ENCODE measurements at places on chromosomes 1 and 21.

GRCh38 chr1:232965912-232966217, 15.5 kb downstream of the NTPCR start:
- no peak for DNase-seq

GRCh38 chr1:10639011-10639774, 157.3 kb downstream of the CASZ1 start:
- no peak for DNase-seq

DNA sequence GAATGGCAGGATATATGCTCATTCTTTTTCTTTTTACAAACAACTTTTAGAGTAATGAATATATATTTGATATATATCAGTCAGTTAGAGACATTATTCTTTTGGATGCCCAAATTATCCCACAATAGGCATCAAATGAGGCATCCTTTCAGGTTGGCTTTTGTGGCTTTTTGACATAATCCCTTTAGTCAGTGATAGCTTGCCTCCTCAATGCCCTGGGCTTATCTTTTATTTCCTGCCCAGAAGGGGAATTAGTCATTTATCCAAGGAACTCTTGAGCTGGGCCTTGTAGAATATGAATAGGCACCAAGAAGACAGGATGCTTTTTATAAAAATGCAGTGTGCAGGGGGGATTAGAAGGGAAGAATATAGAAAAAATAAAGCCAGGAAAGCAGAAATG, 22.2 kb downstream of the EPHX4 start:
- peak; percentile 17 for DNase-seq

GRCh38 chr1:47921935-47922415, 75.2 kb downstream of the TRABD2B start:
- no peak for DNase-seq

- DNase-seq, result no peak
Observed at GRCh38 chr1:59696421-59697115, 118.2 kb upstream of the HOOK1 start.

DNA sequence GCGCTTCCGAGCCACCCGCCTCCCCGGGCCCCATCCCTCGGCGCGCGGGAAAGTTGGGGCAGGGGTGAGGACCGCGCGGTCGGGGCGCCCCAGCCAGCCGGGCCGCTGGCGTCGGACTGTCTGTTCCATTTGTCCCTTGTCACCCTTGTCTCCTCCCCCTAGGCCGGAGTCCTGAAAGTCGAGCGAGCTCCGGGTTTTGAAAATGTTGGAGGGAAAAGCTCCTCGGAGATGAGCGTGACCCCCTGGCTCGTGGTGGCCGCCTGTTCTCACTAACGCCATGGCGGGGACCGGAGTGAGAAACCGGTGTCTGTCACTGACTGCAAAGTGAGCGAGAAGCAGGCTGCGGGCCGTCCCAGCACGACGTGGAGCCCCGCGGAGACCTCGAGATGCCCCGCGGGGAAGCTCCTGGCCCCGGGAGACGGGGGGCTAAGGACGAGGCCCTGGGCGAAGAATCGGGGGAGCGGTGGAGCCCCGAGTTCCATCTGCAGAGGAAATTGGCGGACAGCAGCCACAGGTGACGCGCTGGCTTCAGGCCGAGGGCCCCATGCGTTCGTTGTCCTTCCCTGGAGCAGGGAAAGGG, 491 bp downstream of the PER3 start:
- no peak for DNase-seq

DNA sequence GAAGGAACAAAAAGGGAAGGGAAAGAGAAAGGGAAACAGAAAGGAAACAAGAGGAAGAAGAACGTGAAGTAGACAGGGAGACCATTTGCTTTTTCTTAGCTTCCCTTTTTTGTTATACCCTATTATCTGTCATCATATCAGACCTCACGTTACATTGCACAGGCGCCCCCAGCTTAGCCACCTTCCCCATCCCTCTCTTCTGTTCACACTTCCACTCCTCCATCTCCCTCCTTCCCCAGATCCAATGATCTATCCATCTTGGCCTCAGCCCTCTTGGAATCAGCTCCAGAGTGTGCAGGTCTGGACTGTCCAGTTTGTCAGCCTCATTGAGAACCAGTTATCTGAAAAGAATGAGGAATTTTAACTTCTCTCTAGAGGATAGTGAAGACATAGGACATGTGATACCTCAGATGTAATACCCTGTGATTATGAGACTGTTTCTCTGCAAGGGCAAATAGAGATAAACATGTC, 101.1 kb upstream of the ERRFI1 start:
- no peak for DNase-seq
